Skeletal muscle tissue (tissue), 5 donors: ENCODE measurements at places on chromosomes 12 and 14. TPM values are rescaled to one million over a fixed set of nuclear protein-coding genes. Genes with fewer than 3 reads are reported as not detected.

C14orf39 gene
- total RNA-seq: 2.1 TPM

LMNTD1 gene
- 0.52 TPM for total RNA-seq

ACADS gene
- 14.1 TPM for total RNA-seq

ABCC9 gene
- total RNA-seq: 111 TPM

C12orf60 gene
- 2.1 TPM for total RNA-seq

FOXN4 gene
- total RNA-seq: not detected

TMEM119 gene
- 37.1 TPM for total RNA-seq

ZDHHC22 gene
- 0.52 TPM for total RNA-seq

MGP gene
- 292 TPM for total RNA-seq

HOXC10 gene
- 3.7 TPM for total RNA-seq

KRT84 gene
- not detected for total RNA-seq

C12orf54 gene
- total RNA-seq: not detected

RTL1 gene
- total RNA-seq: 9.4 TPM

ASIC1 gene
- total RNA-seq: 2.6 TPM

RAD9B gene
- total RNA-seq: 1.6 TPM

HOXC12 gene
- total RNA-seq: not detected

FBXO33 gene
- 10.4 TPM for total RNA-seq

TEX22 gene
- under 0.01 TPM for total RNA-seq

GPD1 gene
- total RNA-seq: 104 TPM

RPS26 gene
- total RNA-seq: 36.5 TPM

TAS2R13 gene
- total RNA-seq: 4.2 TPM

DYRK2 gene
- 47.0 TPM for total RNA-seq
